ENCODE measurements at places on chromosomes 3 and 15.

- DNase-seq, result no peak
These were observed 123.7 kb upstream of the RAP2B start for GRCh38 chr3:153038367-153038766.

- DNase-seq, result no peak
These were observed 8.6 kb upstream of the PPM1L start for GRCh38 chr3:160747422-160747821.

- DNase-seq, result no peak
These were observed 47.4 kb upstream of the WNT7A start for GRCh38 chr3:13927295-13927694.

- no peak for DNase-seq
These were observed 443.8 kb upstream of the TGFBR2 start for GRCh38 chr3:30162579-30162978.

GRCh38 chr3:59235634-59236012 is 185.8 kb upstream of the CFAP20DC start:
- no peak for DNase-seq

GRCh38 chr3:2517500-2518172 is 419.0 kb downstream of the CNTN4 start:
- no peak for DNase-seq

DNA sequence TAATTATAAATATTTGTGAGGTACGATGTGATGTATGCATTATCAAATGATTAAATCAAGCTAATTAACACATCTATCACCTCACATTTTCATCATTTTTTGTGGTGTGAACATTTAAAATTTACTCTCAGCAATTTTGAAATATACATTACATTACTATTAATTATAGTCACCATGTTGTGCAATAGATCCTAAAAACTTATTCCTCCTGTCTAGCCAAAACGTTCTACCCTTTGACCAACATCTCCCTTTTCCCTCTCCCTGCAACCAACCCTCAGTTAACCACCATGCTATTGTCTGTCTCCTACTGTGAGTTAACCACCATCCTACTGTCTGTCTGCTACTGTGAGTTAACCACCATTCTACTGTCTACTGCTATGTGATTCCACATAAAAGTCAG is 20.7 kb upstream of the SLMAP start:
- DNase-seq, result no peak

DNA sequence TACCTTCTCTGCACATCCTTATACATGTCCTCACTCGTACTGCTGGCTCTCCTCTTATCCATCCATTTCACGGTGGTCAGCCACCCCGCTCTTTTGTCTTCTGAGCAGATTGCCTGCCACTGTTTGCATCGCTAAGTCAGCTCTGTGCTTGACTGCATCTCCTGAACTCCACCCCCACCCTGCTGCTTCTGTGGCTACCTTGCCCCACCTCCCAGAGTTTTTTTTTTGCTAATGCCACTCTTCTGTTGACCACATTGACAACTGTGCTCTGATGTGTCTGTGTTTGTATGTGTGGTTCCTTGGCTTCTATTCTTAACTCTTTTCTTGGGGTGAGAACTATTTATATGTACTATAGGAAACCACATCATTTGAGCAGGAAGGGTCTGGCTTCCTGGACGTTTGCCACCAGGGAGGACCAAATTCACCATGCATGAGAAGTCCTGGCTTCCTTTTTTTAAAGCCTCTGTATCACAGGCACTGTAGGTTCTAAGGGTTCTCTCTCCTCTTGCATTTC is 12.8 kb upstream of the MTMR10 start:
- no peak for DNase-seq

Data from breast epithelium (tissue), 4 donors.